Breast epithelium (tissue), 4 donors: ENCODE measurements at places on chromosomes 3 and 15.
A peak's percentile ranks its signal among the peaks of the same experiment; 100 is the strongest.

DNA sequence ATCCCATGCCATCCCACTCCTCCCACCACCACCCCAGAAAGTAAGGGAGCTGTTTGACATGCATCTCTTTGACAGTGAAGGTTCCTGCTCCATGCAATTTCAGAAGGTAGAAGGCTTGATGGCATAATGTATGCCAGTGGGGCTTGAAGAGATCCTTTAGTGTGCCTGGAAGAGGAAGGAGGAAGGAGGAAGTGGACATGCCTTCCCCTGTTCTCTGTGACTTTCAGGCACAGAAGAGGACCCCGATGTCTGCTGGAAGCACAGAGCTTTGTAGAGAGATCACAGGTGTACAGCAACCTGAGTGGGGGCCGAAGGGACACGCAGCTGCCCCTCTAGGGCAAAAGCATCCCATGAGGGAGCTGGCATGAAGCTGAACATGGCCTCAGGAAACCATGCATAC lies 171.6 kb downstream of the CD47 start:
- no peaks in the 10 kb centered on the region for H3K36me3 ChIP-seq
- no peaks in the 10 kb centered on the region for H3K4me1 ChIP-seq
- H3K27me3 ChIP-seq, result no peaks in the 10 kb centered on the region
- H3K4me3 ChIP-seq, result no peak overlapping the region
- no peak overlapping the region for H3K27ac ChIP-seq

DNA sequence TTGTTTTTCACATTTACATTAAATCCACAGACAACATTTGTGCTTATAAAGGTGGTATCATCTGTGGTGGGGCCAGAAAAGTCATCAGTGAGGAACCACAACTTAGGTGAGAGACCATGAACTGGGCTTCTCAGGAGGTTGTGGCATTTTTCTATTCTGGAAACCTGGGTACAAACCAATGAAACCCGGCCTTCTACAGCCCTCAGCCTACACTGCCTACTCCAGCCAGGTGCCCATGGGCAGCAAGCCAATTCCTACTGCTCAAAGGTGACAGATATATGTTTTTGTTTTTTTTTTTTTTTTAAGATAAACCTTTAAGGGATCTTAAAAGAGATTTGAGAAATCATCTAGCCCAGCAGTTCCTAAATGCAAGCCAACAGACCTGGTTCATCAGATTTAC lies 20.3 kb downstream of the SPG21 start:
- no peaks in the 10 kb centered on the region for H3K27me3 ChIP-seq
- no peak overlapping the region for H3K4me3 ChIP-seq
- H3K36me3 ChIP-seq, result peaks cover 1% of the 10 kb centered on the region

GRCh38 chr15:38538328-38539007 lies 26.1 kb downstream of the RASGRP1 start:
- no peak overlapping the region for H3K27ac ChIP-seq
- DNase-seq, result no peak
- no peak overlapping the region for H3K4me3 ChIP-seq
- H3K27me3 ChIP-seq, result no peaks in the 10 kb centered on the region
- no peaks in the 10 kb centered on the region for H3K36me3 ChIP-seq

GRCh38 chr3:197103766-197104165 lies 74.1 kb upstream of the MELTF start:
- no peaks in the 10 kb centered on the region for H3K36me3 ChIP-seq
- H3K27ac ChIP-seq, result no peak overlapping the region
- DNase-seq, result no peak
- no peaks in the 10 kb centered on the region for H3K4me1 ChIP-seq
- no peaks in the 10 kb centered on the region for H3K27me3 ChIP-seq
- no peak overlapping the region for H3K4me3 ChIP-seq

- peaks cover 8% of the 10 kb centered on the region for H3K4me1 ChIP-seq
- peak; percentile 55 for DNase-seq
- no peaks in the 10 kb centered on the region for H3K27me3 ChIP-seq
These were observed at the start of gene XXYLT1 for GRCh38 chr3:195270817-195271409. Gene XXYLT1, minus strand, starts transcription at chr3:195271159. Its CDS starts 101 bp downstream, at chr3:195271058.

- no peak overlapping the region for H3K4me3 ChIP-seq
- no peak for DNase-seq
- H3K36me3 ChIP-seq, result no peaks in the 10 kb centered on the region
- H3K27ac ChIP-seq, result no peak overlapping the region
- no peaks in the 10 kb centered on the region for H3K4me1 ChIP-seq
These were observed 135.6 kb downstream of the DUT start for GRCh38 chr15:48466820-48467219.

DNA sequence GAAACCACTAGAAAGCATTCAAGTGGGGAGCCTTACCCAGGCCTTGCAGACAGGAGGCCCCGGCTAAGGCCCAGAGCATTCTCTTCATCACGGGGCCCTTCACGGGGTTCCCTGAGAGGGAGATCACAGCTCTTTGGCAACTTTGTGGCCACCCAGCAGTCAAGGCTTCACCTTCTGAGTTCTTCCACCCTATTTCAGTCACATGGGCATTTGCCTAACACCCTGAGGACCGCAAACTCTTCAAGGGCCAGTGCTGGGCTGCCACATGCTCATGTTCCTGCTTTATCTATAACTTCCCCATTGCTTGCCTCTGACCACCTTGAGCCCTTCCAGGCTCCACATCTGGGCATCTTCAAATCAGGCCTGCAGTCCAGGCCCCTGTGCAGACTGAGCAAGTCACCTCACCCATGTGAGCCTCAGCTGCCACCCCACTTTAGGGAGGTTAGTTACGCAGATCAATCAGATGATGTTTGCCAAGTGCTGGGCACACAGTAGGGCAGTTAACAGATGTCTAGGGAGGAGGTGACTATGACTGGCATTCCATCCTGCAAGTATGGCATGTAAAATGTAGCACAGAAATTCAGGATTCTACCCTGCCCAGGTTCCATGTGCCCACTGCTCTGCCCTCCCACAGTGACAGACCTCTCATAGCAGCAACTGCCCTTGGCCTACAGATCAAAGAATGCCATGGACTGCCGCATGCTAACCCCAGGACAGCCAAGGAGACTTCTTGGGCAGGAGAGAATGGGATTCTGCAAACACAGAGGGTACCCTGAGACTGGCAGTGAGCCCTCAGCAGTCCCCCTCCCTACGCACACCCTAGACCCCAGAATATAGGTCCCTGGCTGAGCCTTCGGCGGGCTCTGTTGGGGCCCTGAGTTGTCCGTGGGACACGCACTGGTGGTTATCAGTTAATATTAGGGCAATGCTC lies 37.6 kb upstream of the ZNF710 start:
- H3K36me3 ChIP-seq, result no peaks in the 10 kb centered on the region
- no peak overlapping the region for H3K4me3 ChIP-seq
- H3K27ac ChIP-seq, result no peak overlapping the region
- no peaks in the 10 kb centered on the region for H3K27me3 ChIP-seq

DNA sequence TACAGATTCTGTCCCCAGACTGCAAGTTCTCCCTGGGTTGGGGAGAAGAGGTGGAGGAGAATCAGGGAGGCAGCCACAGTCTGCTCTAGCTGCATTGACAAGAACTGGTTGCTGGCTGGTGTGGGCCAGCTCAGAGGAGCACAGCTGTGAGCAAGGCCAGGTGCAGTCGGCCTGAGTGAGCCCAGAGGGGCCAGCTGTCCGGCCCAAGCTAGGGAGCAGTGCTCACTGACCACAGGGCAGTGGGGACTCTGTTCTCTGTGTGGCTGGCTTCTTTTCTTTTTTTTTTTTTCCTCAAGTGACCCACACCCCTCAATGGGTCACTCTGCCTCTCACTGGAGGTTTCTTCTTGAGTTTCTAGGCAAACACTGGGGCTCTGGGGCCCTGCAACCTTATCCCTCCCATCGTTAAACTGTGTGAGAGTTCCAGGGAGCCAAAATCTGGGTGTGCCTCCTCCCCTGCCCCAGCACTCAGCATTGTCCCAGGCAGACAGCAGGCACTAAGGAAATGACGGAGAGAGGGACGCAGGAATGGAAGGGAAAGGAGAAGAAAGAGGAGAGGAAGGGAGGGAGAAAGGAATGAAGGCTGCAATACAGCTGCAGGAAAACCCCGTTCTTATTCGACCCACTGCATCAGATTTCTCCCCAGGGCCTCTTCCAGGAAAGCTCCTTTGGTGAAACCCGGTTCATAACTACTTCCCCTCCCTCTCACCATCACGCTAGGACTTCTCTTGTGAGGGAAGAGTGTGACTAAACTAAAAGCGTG lies 37.7 kb upstream of the HES1 start:
- H3K4me3 ChIP-seq, result no peak overlapping the region
- H3K36me3 ChIP-seq, result no peaks in the 10 kb centered on the region
- peak overlapping the region; percentile 79 for H3K27ac ChIP-seq
- DNase-seq, result no peak
- H3K27me3 ChIP-seq, result no peaks in the 10 kb centered on the region

DNA sequence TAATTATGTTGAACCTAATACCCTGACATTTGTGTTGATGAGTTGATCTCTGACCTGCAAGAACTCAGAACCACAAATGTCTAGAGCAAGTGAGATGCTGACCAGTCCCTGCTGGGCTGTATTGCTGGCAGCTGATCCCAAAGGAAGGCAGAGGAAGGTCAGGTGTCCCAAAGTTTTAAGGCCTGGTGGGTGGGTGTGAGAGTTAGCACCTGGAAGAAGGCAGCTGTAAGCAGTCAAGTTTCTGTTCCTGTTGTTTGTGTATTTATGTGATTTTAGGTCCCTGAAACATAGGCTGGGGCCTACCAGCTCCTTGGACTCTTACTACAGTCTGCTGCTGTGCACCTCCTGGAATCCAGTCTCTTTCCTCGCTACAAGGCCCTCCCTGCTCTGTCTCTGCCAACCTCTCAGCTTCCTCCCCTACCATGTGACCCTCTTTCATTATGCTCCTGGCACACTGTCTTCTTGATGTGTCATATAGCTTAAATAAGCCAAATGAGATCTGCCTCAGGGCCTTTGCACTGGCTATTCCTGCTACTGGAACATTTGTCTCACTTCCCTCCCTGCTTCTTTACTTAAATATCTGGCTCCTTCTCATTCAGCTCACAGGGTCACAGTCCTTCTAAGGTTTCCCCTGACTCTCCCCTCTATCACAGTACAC lies 31.0 kb upstream of the ATOSA start:
- H3K4me3 ChIP-seq, result no peak overlapping the region
- no peaks in the 10 kb centered on the region for H3K27me3 ChIP-seq
- peak overlapping the region; percentile 20 for H3K27ac ChIP-seq
- no peaks in the 10 kb centered on the region for H3K36me3 ChIP-seq
- no peak for DNase-seq

DNA sequence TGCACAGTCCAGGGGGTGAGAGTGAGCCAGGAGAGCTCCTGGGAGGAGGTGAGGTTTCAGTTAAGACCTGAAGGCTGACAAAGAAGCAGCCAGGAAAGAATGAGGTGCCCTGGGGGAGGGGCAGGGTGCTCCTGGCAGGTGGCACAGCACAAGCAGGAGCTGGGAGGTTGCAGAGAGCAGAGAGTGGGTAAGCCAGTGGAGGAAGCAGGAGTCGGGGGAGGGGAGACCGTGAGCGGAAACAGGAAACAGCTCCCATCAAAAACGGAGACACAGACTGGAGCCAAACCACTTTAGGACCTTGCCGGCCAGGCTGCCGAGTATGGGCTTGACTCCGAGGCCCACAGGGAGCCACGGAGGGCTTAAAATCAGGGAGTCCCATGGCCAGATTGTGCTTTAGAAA lies 12.1 kb upstream of the FBLN2 start:
- H3K4me1 ChIP-seq, result no peaks in the 10 kb centered on the region
- H3K27me3 ChIP-seq, result no peaks in the 10 kb centered on the region

DNA sequence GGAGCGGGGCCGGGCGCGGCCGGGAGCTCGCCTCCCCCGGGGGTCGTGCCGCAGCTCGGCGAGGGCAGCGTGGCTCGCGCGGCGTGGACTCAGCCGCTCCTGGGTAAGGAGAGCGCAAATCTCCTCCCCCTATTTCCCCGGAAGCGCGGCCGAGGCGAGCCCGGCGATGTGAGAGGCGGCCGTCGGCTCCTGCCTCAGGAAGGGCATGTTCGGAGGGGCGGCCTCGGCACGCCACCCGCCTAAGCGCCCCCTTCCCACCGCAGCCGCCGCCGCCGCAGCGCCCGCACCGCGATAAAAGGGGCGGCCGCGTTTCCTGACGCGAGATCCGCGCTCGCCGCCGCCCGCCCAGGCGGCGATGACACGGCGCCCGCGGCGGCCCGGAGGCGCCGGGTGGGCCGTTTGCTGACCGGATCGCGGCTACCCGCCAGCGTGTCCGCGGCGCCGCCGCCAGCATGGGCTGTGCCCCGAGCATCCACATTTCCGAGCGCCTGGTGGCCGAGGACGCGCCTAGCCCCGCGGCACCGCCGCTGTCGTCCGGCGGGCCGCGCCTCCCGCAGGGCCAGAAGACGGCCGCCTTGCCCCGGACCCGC lies at the start of gene PDE8A:
Gene PDE8A, plus strand, starts transcription at position 146 of the 590 bp plus-strand sequence. Its CDS starts 307 bp downstream, at position 453.
- DNase-seq, result no peak
- H3K4me3 ChIP-seq, result peak within 1 kb of the TSS; percentile 90
- peak within 1 kb of the TSS; percentile 88 for H3K27ac ChIP-seq
- no peaks in the 10 kb centered on the region for H3K36me3 ChIP-seq

DNA sequence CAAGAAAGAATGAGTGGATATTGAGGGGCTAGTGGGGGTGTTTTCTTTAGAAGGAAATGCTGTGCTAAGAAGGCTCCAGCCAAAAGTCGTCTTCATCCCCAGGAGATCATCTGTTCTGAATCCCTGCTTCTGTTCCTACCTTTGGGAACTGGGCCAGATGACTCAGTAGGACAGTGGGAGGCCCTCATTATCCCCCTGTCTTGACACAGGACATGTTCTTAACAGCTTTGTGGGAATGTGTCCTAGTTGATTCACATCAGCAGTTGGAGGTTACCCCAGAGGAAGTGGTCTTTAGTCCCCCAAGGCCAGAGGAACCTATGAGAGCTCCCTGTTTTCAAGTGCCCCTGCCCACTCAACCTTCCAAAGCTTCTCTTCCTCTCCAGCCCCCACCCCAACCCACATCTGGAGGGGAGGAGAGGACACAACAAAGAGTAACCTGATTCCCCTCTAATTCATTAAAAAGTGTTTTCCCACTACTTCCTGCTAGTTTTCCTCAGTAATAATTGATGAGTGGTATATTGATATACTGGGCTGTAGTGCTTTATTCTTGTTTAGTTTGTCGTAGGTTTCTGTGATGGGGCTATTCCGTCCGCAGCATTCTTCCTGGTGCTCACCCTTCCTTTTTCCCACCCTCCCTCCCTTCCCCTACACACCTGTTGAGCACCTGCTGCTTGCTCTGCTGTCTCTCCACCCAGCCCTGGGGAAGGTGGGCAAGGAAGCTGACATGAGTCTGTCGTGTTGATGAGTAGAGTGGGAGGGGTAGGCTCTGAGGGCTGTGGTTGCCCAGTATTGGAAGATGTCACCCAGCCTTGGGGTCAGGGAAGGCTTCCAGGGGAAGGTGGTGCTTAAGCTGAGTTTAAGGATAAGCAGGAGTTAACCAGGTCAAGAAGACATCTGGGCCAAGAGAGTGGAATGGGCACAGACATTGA lies 9.3 kb downstream of the PXYLP1 start:
- no peak overlapping the region for H3K27ac ChIP-seq
- no peaks in the 10 kb centered on the region for H3K4me1 ChIP-seq
- no peaks in the 10 kb centered on the region for H3K27me3 ChIP-seq
- DNase-seq, result no peak

- H3K4me3 ChIP-seq, result no peak overlapping the region
- H3K27ac ChIP-seq, result no peak overlapping the region
- no peaks in the 10 kb centered on the region for H3K36me3 ChIP-seq
- no peak for DNase-seq
- no peaks in the 10 kb centered on the region for H3K4me1 ChIP-seq
These were observed 102.8 kb downstream of the XXYLT1 start for GRCh38 chr3:195168009-195168762.
